ENCODE measurements at places on chromosomes 13 and 19.

DNA sequence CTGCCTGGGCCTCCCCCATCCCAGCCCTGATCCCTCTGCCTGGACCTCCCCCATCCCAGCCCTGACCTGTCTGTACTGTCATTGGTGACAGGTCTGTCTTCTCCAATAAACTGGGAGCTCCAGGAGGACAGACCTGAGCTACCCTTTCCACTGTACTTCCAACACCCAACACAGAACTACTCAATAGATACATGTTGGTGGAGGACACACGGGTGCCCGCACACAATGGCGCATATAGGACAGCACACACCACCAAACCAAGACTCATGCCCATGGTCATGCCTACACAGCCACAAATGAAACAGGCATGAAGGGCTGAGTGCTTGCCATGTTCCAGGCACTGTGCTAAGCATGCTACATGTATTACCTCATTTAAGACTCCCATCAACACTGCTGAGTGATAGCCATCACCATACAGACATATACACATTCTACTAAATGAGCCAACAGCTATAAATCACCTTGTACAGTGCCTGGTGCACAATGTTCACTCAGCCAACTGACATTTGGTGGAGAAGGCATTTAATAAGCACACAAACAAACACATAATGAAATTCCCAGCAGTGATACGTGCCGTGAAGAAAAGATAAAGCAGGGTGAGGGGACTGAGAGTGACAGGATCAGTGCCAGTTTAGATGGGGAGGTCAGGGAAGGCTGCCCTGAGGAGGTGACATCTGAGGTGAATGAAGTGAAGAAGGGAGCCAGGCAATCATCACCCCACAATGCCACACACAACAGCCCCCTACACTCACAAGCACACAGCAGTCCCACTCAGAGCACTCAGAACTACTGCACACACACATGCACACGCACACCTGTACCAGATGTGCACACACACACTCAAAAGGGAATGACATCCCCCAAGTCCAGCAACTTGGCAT is 857 bp downstream of the POU2F2 start:
- H3K36me3 ChIP-seq: peaks cover 2% of the 10 kb centered on the region
- peak overlapping the region; percentile 88 for H3K4me3 ChIP-seq
- peak overlapping the region; percentile 76 for H3K27ac ChIP-seq
- peaks cover 50% of the 10 kb centered on the region for H3K4me1 ChIP-seq
- H3K27me3 ChIP-seq: no peaks in the 10 kb centered on the region

GRCh38 chr19:40567040-40567749 is 9.5 kb upstream of the SHKBP1 start:
- peak overlapping the region; percentile 29 for H3K4me3 ChIP-seq
- no peak for DNase-seq
- H3K36me3 ChIP-seq: no peaks in the 10 kb centered on the region
- H3K27ac ChIP-seq: no peak overlapping the region

DNA sequence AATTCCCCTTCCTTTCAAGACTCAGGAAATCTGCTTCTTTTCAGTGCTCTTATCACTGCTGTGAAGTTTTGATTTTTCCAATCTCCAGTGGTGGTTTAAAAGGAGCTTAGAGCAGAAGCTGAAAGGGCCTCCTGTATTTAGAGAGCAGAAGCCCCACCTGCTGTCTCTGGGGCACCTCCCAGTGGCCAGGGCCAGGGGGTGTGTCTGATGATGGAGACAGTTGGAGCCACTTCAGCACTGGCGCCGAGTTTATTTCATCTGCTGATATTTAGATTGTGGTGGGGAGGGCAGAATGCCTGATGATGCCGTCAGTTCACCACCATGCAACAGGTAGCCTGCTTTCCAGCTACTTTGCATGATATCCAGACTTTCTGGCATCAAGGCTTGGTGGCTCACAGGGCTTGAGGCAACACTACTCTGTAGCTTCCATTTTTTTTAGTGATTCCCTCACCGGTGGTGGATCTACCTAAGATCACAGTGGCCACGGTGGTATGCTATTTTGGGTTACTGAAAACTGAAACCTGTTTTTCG is 371.9 kb downstream of the KCNRG start:
- H3K27ac ChIP-seq: no peak overlapping the region
- H3K4me1 ChIP-seq: peaks cover 6% of the 10 kb centered on the region
- DNase-seq: no peak
- H3K27me3 ChIP-seq: peaks cover 53% of the 10 kb centered on the region
- H3K4me3 ChIP-seq: no peak overlapping the region

- no peak overlapping the region for H3K4me3 ChIP-seq
- H3K27ac ChIP-seq: no peak overlapping the region
- H3K36me3 ChIP-seq: no peaks in the 10 kb centered on the region
- H3K4me1 ChIP-seq: no peaks in the 10 kb centered on the region
- no peaks in the 10 kb centered on the region for H3K27me3 ChIP-seq
These were observed 734.3 kb upstream of the MIR17HG start for GRCh38 chr13:90613076-90613795.

DNA sequence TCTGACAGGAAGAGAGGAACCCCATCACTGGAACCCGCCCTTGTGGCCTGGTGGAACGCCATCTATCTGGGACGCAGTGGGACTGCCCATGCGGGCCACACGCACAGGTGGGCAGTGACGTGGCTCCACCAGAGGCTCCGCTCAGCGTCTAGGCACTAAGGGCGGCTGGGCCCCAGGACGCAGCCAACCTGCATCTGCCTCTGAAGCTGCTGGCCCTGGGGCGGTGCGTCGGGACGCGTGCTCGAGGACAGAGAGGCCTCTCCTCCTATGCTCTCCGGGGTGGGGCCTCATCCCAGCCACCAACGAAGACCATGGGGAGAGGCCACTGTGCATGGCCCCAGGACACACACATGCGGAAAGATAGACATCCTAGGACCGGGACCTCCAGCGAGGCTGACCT is 18.1 kb downstream of the IZUMO4 start:
- peaks cover 28% of the 10 kb centered on the region for H3K36me3 ChIP-seq
- DNase-seq: no peak
- no peak overlapping the region for H3K4me3 ChIP-seq
- no peaks in the 10 kb centered on the region for H3K27me3 ChIP-seq
- no peaks in the 10 kb centered on the region for H3K4me1 ChIP-seq

Measured in T-helper 2 cell treated with Interferon-gamma antibody and Interleukin-4, amounts not matched to agents 5 μg/mL and 100 μg/mL, for 36 hours (primary cell).